ENCODE measurements at places on chromosomes 3 and 15. TPM values are rescaled to one million over a fixed set of nuclear protein-coding genes. Genes with fewer than 3 reads are reported as not detected.
A peak's percentile ranks its signal among the peaks of the same experiment; 100 is the strongest.

The ITGA11 gene
- total RNA-seq: not detected

The LMAN1L gene
- total RNA-seq: not detected

The CHRNA7 gene
- total RNA-seq: 0.23 TPM

The CLDN1 gene
- total RNA-seq: 197 TPM

The ITPKA gene
- 13.5 TPM for total RNA-seq

The DAZL gene
- not detected for total RNA-seq

The SIDT1 gene
- total RNA-seq: 0.22 TPM

The KBTBD8 gene
- total RNA-seq: 4.3 TPM

The KIF7 gene
- total RNA-seq: 2.7 TPM

The DIPK2A gene
- 7.5 TPM for total RNA-seq

- H3K27me3 ChIP-seq: no peaks in the 10 kb centered on the region
- peak; percentile 67 for DNase-seq
- no peak overlapping the region for H3K4me3 ChIP-seq
- no peaks in the 10 kb centered on the region for H3K36me3 ChIP-seq
- peaks cover 18% of the 10 kb centered on the region for H3K4me1 ChIP-seq
Measured at GRCh38 chr15:89502867-89503595, 6.6 kb upstream of the RHCG start.

- H3K27me3 ChIP-seq: no peaks in the 10 kb centered on the region
- no peak overlapping the region for H3K27ac ChIP-seq
- H3K4me1 ChIP-seq: no peaks in the 10 kb centered on the region
- H3K36me3 ChIP-seq: no peaks in the 10 kb centered on the region
- peak; percentile 9 for DNase-seq
Measured at GRCh38 chr3:144128108-144128892, 156.7 kb downstream of the DIPK2A start.

GRCh38 chr3:123769356-123769743, 114.8 kb downstream of the MYLK start:
- H3K4me1 ChIP-seq: no peaks in the 10 kb centered on the region
- H3K27me3 ChIP-seq: no peaks in the 10 kb centered on the region
- H3K36me3 ChIP-seq: no peaks in the 10 kb centered on the region
- DNase-seq: no peak
- no peak overlapping the region for H3K4me3 ChIP-seq

DNA sequence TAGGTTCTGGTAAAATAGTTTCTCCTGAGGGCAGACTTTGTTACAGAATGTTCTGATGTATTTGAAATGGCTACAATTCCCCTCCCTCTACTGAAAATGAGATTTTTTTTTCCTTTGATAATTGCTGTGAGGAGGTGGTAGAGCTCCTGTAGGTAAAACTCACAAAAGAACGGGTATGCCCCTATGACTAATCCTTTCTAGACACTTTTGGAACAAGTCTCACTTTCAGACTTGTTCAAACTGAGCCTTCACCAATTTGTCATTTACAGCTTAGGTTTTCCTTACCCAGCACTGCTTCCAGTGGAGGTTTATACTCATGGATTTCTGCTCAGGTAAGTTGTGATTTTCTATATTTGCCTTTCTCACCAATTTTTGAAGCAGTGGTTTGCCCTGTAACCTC, 115.6 kb downstream of the NLGN1 start:
- H3K4me3 ChIP-seq: no peak overlapping the region
- peak; percentile 41 for DNase-seq
- no peaks in the 10 kb centered on the region for H3K4me1 ChIP-seq

GRCh38 chr3:105767776-105768175, 101.0 kb downstream of the CBLB start:
- H3K27ac ChIP-seq: no peak overlapping the region
- H3K4me1 ChIP-seq: no peaks in the 10 kb centered on the region
- no peak overlapping the region for H3K4me3 ChIP-seq
- no peaks in the 10 kb centered on the region for H3K27me3 ChIP-seq
- no peaks in the 10 kb centered on the region for H3K36me3 ChIP-seq

GRCh38 chr3:128863560-128863959, 15.9 kb upstream of the ACAD9 start:
- no peak overlapping the region for H3K27ac ChIP-seq
- no peak for DNase-seq
- no peaks in the 10 kb centered on the region for H3K36me3 ChIP-seq
- no peaks in the 10 kb centered on the region for H3K27me3 ChIP-seq
- no peak overlapping the region for H3K4me3 ChIP-seq
- peaks cover 7% of the 10 kb centered on the region for H3K4me1 ChIP-seq

- H3K4me1 ChIP-seq: no peaks in the 10 kb centered on the region
- H3K4me3 ChIP-seq: no peak overlapping the region
- no peak for DNase-seq
- H3K27ac ChIP-seq: no peak overlapping the region
Measured at GRCh38 chr15:64193971-64194370, 31.1 kb upstream of the PPIB start.

- no peaks in the 10 kb centered on the region for H3K36me3 ChIP-seq
- H3K27ac ChIP-seq: no peak overlapping the region
- H3K4me3 ChIP-seq: no peak overlapping the region
Measured at GRCh38 chr3:151347432-151347831, 18.1 kb upstream of the P2RY13 start.

DNA sequence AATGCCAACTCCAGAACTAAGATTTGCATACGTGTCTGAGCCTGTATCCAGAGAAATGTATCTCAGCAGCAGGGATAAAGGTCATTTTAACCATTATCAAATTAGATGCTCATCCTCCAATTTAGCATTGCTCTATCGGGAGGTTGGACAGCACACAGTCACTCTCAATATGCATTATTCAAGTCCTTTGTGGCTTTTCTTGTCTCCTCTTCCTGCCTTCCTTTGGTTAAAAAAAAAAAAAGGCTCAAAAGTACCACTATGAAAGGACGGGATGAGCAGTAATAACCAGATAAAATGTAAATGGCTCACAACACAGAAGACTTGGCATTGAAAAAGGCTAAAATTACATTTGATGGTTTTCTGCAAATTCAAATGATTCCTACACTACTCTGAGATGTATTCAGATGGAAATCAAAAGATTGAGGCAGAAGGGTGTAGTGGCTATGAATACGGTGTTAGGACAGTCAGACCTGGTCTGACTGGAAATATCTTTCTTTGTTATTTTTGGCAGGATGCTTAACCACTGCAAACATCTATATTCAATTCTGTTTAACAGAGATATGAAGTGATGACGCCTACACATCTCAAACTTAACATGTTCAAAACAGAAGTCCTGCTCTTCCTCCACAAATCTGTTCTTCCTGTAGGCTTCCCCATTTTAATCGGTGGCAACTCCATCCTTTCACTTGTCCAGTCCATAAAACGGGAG, 109.6 kb downstream of the ADAMTS9 start:
- no peak overlapping the region for H3K4me3 ChIP-seq
- H3K36me3 ChIP-seq: no peaks in the 10 kb centered on the region
- H3K27me3 ChIP-seq: no peaks in the 10 kb centered on the region
- H3K4me1 ChIP-seq: peaks cover 9% of the 10 kb centered on the region
- DNase-seq: no peak
- H3K27ac ChIP-seq: no peak overlapping the region

DNA sequence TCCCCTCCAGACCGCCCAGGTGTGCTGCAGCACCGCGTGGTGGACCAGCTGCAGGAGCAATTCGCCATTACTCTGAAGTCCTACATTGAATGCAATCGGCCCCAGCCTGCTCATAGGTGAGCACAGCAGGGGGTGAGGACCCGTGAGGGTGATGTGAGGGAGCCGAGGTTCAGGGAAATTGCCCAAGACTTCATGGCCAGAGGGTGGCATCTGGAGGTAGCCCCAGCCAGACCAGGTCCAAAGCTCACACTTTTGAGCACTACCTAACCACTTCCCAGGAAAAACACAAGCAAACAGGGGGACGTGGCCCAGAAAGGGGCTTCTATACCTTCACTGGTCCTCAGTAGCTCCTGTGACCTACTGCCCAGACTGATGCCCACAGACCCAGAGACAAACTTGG, 33.8 kb downstream of the NR1I2 start:
- H3K27me3 ChIP-seq: peaks cover 16% of the 10 kb centered on the region
- no peak overlapping the region for H3K27ac ChIP-seq
- H3K4me3 ChIP-seq: no peak overlapping the region
- H3K36me3 ChIP-seq: no peaks in the 10 kb centered on the region

DNA sequence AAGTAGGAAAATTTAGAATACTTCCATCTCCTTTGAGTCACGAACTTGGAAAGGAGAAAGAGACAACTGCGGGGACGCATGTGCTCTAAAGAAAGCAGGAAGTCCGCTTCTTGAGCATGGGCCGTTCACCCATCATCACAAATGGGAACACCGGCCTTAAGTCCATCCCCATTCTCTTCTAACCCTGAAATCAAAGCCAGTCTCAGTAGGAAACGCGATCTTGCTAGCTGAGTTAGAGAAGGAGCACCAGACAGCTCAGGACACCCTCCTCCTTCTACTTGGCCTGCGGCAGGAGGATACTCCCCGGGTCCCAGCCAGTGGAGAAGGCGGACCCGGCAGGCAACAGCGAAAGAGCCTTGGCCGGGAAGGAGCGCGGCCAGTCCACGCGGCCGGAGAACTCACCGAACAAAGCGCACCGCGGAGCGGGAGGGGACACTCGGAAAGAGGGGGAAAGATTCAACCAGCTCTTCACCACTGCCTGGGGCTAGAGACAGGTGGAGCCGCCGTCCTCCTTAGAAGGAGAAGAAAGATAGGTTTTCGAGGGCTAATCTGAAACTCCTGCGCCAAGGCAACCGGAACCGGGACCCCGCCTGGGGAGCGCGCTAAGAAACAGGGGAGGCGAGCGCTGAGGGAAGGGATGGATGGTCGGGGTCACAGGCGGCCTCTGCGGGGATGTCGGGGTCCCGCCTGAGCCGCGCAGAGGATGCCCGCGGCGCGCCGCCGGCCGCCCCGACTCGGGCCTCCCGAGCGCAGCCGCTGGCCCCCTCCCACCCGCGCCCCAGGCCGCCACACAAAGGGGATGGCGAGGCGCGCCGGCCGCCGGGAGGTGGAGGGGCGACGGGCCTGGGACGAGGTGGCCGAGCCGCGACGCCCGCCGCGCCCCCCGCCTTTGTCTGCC, 818 bp downstream of the SLC4A7 start:
- no peaks in the 10 kb centered on the region for H3K27me3 ChIP-seq
- peaks cover 8% of the 10 kb centered on the region for H3K36me3 ChIP-seq
- H3K27ac ChIP-seq: peak overlapping the region; percentile 97
- peak overlapping the region; percentile 100 for H3K4me3 ChIP-seq
- peak; percentile 71 for DNase-seq

GRCh38 chr3:165768680-165769079, 68.5 kb downstream of the BCHE start:
- H3K36me3 ChIP-seq: peaks cover 4% of the 10 kb centered on the region
- H3K4me3 ChIP-seq: no peak overlapping the region
- no peak for DNase-seq

GRCh38 chr15:91965501-91966193, 112.1 kb downstream of the SLCO3A1 start:
- peak overlapping the region; percentile 60 for H3K4me3 ChIP-seq
- H3K27me3 ChIP-seq: no peaks in the 10 kb centered on the region
- H3K36me3 ChIP-seq: no peaks in the 10 kb centered on the region
- DNase-seq: peak; percentile 98
- peak overlapping the region; percentile 96 for H3K27ac ChIP-seq

DNA sequence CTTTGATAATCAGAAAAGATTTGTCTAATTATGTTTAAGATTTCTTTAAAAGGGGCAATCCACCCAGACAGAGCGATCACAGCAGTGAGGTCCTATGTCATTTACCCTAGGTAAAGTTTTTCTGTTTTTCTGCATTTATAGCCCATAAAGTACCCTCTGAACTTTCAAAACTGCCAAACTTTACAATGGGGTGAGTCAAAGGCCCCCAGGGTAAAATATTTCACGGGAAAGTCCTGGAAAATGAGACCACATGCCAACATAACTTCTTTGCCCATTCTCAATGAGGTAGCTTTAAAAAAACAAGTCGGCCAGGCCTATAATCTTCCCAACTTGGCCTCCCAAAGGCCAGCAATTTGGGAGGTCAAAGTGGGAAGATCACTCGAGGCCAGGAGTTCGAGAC, 53.0 kb downstream of the SUCLG2 start:
- H3K27me3 ChIP-seq: no peaks in the 10 kb centered on the region
- H3K4me1 ChIP-seq: peaks cover 24% of the 10 kb centered on the region
- peak; percentile 35 for DNase-seq
- no peak overlapping the region for H3K4me3 ChIP-seq
- no peak overlapping the region for H3K27ac ChIP-seq

DNA sequence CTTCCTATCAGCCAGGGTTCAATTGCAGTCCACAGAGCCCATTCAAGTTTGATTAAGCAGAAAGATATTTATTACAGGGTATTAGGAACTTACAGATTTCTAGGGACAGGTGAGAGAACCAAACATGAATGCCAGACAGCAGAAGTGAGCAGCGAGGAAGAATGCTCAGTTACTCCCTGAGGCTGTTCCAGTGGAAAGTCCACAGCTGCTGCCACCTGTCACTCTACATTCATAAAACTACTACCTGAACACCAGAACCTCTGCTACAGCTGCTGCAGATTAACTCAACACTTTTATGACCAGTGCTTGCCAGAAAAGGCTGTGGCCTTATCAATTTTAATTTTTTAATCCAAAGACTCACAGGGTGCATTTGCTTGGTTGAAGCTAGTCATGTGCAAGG, 325.4 kb upstream of the ONECUT1 start:
- no peaks in the 10 kb centered on the region for H3K27me3 ChIP-seq
- DNase-seq: no peak
- H3K27ac ChIP-seq: no peak overlapping the region
